ENCODE measurements at places on chromosomes 1 and 21.

DNA sequence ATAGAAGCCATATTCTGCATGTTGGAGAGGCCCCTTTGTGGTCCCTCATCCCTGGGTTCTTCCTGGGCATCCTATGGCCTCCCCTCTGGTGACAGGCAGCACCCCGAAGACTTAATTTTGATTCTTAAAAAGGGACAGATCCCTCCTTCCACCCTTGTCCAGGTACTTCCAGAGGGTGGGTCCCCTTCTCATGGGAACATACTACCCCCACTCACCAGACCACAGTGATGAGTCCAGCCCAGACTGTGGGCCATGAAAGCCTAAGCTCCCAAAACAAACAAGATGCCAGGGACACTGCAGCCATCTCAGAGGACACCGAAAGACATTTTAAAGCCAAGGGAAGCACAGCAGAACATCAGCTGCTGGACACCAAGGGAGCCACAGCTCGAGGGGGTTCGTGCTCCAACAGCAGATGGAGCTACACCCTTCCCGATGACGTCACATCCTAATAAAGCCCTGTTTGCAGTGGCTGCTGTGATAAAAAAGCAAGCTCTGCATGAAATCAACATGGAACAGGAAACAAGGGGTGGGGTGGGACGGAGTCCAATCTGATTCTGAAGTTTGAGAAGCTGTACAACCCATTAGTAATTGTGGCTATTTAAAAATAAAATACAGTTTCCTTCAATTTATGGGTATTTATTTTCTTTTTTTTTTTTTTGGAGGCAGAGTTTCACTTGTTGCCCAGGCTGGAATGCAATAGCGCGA, 32.4 kb downstream of the GNB1 start:
- no peak for DNase-seq

DNA sequence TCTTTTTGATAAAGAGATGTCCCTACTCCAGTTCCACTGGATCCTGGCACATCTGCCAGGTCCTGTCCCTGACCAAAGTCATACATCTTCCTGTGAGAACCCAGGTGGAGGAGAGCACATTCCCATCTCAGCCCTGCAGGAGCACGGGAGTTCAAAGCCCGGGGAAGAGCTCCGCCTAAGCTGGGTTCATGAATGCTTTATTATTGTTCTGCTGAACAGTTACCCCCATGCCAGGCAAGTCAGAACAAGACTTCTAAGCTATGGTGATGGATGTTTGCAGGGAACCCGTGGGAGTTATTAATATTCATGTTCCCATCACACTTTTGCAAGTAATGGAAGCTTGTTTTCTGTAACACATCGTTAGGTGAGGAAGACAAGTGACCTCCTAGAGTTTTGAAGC, 62.9 kb downstream of the SEC16B start:
- DNase-seq: no peak

GRCh38 chr21:45072738-45073300, 1.6 kb upstream of the ADARB1 start:
- no peak for DNase-seq

GRCh38 chr1:221576268-221576667, 165.6 kb downstream of the DUSP10 start:
- DNase-seq: no peak

DNA sequence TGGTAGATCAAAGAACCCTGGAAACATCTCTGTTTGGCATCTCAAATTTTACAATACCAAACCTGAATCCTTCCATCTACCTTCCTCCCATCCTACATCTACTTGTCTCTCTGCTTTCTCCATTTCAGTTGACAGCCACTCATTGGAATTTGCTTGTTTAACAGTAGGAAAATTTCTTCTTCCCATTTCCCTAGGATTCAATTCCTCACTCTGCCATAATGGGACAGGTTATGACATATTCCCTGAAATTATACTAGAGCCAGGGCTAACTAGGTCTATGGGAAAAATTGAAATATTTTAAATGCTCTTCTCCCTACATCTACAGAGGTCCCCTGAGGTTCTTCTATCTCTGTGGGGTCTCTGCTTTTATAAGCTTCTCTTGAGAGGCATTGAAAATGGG, 257.7 kb downstream of the KCNH1 start:
- DNase-seq: no peak

GRCh38 chr1:92980732-92981647, 19.7 kb upstream of the DIPK1A start:
- DNase-seq: no peak

DNA sequence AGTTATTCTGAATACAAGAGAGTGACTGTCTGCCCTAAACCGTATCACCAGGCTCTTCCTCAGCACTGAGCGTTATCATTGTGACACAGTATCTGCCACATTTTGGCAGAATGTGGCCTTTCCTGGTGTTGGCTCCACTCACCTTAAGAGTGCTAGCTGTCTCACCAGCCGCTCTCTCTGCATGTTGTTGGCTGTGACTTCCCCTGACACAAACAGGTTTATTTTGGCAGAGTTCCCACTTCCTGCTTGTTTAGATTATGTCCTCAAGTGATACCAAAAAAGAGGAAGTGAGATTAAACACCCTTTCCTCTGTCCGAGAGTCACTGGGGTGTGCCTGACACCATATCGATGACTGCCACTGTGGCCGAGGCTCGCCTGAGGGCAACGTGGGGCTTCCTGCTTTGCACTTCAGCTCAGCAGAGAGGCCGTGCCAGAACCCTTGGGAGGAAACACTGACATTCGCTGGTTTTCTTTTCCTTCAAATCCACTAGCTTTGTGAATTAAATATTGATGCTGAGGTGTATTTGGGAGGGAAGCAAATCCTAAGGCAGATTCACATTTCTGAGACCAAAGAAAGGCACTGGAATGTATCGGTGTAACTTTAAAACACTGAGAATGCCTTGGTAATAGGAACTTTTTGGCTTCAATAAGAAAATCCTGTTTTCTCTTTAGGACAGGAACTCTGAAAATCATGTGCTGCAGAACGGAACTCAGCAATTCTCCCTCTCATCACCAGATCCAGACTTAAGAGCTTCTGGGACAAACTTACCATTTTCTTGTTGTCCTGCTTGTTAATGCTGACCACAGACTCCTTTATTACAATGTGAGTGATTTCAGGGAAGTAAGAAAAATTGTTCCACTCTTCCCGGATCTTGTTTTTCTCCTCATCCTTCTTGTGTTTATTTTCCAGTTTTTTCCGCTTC, 102.1 kb downstream of the JAK1 start:
- DNase-seq: no peak

GRCh38 chr1:27203946-27204345, 30.5 kb upstream of the WDTC1 start:
- DNase-seq: no peak

DNA sequence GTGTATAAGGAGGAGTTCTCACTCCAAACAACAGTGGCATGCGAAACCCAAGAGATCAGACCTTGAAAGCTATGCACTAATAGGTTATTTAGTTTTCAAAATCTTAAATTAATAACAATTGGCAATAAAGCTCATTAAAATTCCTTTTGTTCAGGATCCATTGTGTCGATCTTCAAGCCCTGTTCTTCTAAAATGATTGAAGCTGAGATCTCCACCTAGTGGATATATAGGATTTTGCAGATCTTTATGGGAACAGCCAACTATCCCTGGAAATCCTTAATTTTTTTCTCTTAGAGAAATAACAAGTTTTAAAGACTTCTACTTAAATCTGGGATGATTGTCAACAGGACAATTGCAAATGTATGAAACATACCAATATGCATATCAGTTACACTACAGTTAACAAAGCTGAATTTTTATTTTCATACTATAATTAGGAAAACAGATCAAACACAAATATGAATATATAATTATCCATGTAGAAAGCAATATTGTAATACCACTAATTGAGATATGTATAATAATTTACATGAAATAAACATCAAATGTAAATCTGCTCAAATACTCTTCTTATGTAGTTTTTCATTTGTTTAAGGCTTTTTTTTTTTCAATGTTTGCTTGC, 43.3 kb downstream of the LRRC53 start:
- no peak for DNase-seq

DNA sequence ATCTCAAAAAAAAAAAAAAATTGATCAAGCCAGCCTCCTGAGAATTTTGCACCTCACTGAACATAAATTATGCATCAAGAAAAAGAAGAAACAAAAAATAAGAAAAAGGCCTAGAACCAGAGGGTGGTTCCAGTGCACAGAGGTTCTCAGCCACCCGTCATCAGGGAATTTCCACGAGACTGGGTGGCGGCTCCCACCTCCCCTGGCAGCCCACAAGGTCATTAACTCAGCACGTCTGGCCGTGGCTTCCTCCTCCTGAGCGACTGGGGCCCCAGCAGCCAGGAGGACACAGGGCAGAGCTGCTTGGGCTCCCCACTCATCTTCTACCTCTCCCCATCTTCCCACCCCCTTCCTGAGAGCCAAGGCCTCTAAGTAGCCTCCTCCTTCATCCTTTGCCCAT, 15.7 kb upstream of the TMEM51 start:
- no peak for DNase-seq

DNA sequence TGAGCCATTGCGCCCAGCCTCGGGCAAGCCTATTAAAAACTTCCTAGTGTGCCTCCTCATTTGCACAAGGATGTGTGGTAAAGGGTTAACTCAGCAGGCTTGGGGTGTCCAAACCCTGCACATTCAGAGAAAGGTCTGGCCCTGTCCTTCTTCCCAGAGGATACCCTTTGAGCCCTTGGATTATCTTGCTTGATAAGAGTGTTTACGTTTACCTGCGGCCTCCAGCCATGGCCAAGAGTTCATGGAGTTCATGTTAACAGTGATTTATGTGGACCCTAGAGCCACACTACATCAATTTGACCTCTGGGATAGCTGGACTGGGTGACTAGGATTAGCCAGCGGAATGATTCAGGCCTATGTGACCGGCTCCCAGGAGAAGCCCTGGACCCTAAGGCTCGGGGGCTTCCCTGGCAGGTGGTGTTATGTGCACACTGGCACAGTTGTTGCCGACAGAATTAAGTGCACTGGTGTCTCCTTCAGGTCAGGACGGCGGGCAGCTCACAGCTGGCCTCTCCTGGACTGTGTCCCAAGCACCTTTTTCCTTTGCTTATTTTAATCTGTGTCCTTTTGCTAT, 7.7 kb upstream of the TCP10L start:
- DNase-seq: no peak

DNA sequence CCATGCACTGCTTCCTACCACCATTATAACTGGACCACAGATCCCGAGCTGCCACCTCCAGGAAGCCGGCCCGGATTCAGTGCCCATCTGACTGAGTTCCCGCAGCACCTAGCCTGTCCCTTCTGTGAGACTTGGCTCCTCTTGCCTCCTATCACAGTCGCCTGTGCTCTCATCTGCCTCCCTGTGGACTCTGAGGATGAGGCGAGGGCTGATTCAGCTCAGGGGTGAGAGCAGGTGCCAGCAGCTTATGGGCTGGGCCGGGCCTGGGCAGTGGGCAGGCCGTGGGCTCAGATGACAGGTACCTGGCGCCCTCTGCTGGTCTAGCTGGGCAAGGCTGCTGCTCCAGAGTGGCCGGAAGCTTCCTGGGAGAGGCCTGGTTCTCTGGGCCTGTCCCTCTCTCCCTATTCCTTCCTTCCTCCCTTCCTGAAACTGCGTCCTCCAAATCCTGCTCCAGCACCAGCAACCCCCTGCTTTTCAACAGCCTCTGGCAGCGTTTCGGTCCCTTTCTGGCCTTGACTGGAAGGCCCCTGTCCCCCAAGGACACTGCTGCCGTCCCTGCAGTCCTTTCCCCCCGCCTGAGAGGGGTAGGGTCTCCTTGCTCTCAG, 17.3 kb upstream of the PCSK9 start:
- DNase-seq: no peak

- no peak for DNase-seq
Observed at GRCh38 chr1:208741296-208741695, 497.1 kb upstream of the PLXNA2 start.

DNA sequence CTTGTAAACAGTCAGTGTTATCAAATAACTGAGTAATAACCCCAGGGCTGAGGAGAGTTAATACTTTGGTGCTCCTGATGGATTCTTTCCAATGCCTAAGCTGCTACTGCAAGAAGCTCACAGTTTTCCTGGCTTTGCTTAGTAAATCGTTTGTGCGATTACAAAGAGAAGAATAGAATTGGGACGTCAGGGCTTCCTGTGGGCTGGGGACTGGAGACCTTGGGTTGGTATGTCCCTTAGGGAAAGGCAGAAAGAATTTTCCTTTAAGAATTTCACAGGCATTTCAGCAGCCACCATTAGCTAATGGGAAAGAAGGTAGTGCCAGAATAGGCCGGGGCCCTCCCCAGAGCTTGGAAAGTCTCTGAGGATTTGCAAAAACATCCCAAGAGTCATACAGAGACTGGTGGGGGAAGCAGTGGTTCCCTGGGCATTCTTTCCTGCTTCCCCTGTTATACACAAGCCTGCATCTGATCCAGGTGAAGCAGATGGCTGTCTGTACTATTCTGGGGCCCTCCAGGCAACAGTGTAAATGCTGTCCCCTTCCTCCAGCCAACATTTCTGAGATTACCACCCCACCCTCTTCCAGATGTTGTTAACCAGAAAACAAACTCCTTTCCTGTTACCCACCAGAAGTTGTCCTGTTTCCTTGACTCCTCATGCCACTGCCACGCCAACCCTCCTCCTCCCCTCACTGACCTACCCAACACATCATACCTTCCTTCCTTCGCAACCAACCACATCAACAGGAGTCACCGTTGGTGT, 40.2 kb downstream of the PLXNA2 start:
- no peak for DNase-seq

- DNase-seq: no peak
Observed at GRCh38 chr21:33561373-33561772, 18.5 kb downstream of the SON start.

DNA sequence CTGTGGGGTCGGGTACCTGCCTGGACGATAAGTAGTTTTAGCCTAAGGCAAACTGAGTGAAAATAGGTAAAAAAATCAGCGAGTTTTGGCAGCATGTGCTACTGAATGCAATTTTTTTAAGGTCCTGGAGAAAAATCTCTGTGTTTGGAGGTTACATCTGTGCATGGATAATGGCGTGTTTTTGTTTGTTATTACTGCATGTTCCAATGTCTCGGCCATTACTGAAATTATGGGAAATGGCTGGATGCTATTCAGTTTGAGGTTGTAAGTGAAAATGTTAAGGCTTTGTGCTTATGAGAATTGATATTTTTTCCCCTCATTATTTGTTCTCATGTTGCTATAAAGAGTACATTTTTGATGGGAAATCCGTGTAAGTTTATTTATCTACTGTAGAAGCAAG, 441.7 kb downstream of the PRDM2 start:
- no peak for DNase-seq

GRCh38 chr1:65509912-65510680, 89.6 kb downstream of the LEPR start:
- DNase-seq: no peak

GRCh38 chr1:240363315-240363714, 248.6 kb downstream of the GREM2 start:
- DNase-seq: no peak

DNA sequence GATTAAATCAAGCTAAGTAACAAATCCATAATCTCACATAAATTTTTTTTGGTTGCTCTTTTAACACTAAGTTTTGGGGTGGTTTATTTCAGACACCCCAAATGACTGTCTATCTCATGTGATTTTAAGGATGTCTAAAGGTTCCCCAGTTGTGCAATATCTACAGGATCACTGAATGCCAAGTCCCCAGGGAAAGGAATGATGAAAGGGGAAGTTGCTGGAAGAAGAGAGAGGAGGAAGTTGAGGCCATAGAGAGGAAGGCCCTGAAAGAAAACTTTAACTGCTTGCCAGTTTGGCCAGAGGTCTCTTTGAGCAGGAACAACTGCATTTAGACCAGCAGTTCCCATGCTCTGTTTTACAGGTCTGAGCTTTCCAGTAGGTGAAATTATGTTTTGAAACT, 27.5 kb upstream of the SLC19A2 start:
- no peak for DNase-seq
